Stimulated activated CD8-positive, alpha-beta memory T cell treated with anti-CD3 and anti-CD28 coated beads, Interleukin-7, amount 100 ng/mL, for 1 hour (primary cell): ENCODE measurements at places on chromosomes 2 and 18.

GRCh38 chr2:24993406-24994145 lies 21.8 kb upstream of the DNAJC27 start:
- DNase-seq = no peak

DNA sequence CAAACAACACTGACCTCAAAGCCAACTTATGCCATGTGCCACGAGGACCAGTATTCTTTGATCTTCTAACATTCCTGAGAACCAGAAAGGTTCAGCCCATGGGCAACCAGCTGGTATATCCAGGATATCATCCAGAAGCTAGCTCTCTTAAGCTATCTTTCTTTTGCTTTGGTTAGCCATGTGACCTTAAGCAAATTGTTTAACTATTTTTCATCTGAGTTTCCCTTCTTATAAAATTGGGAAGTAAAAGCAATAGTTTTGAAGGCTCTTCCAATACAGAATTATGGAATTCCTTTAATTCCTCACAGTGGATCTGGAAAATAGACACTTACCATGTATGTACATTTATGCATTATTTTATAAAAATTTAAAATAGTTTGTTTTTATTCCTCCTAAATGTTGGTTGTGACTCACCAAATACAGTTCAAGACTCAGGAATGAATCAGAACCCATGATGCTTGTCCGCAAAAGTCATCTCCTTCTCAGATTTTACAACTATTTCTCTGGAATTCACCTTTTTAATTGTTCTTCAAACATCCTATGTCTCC lies 435.7 kb downstream of the ZEB2 start:
- DNase-seq = no peak

DNA sequence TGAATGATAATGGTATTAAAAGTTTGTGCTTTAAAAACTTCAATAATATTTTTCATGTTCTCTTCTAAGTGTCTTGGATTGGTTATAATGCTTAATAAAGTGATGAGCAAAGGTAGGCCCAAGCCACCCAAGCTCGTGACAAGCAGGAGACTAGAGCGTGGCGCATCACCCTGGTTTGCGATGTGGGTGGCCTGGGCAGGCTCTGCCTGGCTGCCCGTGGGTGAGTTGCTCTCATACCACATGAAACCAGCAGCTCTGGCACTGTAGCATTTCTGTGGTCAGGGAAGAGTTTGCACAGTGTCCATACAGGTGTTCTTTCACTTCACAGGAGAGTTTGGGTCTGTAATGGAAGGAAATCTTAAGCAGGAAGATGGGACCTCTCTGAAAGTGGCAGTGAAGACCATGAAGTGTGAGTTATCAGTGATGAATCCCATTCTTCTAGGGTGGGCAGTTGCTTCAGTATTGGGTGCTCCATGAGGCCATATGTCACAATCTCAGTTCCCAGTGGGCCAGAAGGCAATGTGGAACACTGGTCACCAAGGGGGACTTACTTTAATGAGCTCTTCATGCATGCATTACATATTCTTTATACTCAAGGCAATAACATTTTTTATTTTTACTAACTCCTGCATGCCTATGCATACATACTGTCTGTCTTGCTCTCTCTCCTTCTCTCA lies 51.4 kb upstream of the TMEM87B start:
- DNase-seq = no peak

GRCh38 chr2:238287737-238288649 lies at the start of gene PER2:
PER2 (minus strand) TSS chr2:238288610; CDS start chr2:238277936, 10,674 bp downstream.
- DNase-seq = no peak

DNA sequence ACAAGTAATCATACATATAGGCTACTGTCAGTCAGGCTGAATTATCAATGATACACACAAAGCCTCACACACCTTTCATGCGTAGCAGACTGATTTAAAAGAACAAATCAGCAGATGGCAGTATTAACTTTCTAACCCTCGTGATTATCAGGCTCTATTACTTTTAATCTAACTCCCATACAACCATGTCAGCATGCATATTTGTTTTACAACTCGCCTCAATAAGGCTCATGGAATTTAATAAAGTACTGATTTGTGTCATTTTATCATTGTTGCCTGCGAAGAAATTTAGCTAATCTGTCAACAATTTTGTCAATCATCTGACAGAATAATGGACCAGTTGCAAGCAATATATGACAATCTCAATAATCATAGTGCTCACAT lies 82.8 kb downstream of the SLC25A12 start:
- no peak for DNase-seq

GRCh38 chr2:232333361-232334135 lies 45.0 kb upstream of the ALPP start:
- DNase-seq = no peak

DNA sequence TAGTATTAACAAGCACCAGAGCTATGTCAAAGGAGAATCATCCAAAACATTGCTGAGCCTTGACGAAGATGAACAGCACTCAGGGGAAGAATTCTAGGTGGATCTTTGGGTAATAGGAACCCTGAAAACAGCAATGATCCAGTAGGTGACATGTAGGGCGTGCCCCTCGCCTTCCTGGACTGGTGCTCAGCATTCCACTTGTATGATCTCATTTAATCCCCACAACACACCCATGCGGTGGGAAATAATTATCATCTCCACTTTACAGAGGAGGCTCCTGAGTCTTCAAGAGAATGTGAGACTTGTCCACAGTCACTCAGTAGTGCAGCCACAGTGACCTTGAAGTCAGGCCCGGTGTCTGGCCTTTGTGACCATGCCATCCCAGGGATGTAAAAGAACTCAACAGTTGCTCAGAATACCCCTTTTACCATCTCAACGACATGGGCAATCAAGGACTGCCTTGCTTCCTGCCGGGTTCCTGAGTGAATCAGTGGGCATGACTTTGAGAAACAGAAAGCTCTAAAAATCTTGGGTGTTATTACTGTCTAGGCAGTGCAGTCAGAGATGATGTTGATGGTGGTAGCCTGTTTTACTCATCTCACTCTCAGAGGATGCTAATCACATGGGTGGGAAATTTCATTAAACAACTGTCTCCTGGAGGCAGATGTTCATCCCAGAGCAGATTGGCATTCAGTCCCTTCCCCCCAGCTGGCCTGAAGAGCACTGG lies 161.6 kb downstream of the BCL11A start:
- no peak for DNase-seq

- DNase-seq = no peak
These were observed 352.6 kb downstream of the SS18 start for GRCh38 chr18:25737710-25738311.

GRCh38 chr2:223832241-223832903 lies 5.0 kb downstream of the AP1S3 start:
- no peak for DNase-seq

- DNase-seq = no peak
These were observed 81.3 kb downstream of the TGFA start for GRCh38 chr2:70472221-70472890.

- no peak for DNase-seq
These were observed 255.5 kb downstream of the RIT2 start for GRCh38 chr18:42860011-42860410.
